Gastrocnemius medialis (tissue), 4 donors: ENCODE measurements at places on chromosomes 6 and 20. TPM values are rescaled to one million over a fixed set of nuclear protein-coding genes. Genes with fewer than 3 reads are reported as not detected.

Gene MYLIP
- 17.9 TPM for total RNA-seq

Gene LHFPL5
- total RNA-seq, result not detected

Gene PAX1
- total RNA-seq, result not detected

Gene FERMT1
- total RNA-seq, result not detected
